ENCODE measurements at places on chromosomes 6 and 20. TPM values are rescaled to one million over a fixed set of nuclear protein-coding genes. Genes with fewer than 3 reads are reported as not detected.

Gene TUBB2B
- 13.8 TPM for total RNA-seq

Gene TRIM40
- not detected for total RNA-seq

Gene PRELID3B
- 63.8 TPM for total RNA-seq

Gene SLC35F1
- not detected for total RNA-seq

Gene SSTR4
- not detected for total RNA-seq

Gene MRPS26
- total RNA-seq: 103 TPM

Gene SLC17A1
- total RNA-seq: not detected

Gene NMBR
- not detected for total RNA-seq

Gene RNF144B
- total RNA-seq: 0.88 TPM

Gene TRIM15
- total RNA-seq: 0.04 TPM

Gene PRKN
- total RNA-seq: not detected

Gene APOM
- total RNA-seq: 3.2 TPM

Gene HEY2
- total RNA-seq: 0.07 TPM

Data from A549 treated with DMSO at 1 μM for 4 hours (cell line).